ENCODE measurements at places on chromosomes 5 and 9.

- DNase-seq: no peak
Observed at GRCh38 chr5:11322133-11322532, 561.1 kb upstream of the DAP start.

DNA sequence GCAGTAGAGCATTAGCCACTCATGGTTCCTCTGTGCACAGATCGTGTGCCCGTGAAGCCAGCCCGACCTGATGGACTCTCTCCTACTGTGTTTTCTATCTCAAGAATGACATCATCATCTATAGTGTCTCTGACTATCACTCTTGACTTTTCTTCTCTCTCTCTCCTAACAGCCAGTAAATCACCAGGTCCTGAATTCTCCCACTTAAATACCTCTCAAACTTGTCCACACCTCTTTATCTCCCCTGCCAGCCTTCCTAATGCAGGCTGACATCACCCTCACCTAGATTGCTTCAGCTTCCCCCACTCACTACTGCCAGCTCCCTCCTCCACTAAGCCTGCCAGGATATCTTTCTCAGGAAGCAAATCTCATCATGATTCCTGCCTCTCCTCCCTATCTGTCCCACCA lies 90.6 kb upstream of the MIER3 start:
- DNase-seq: no peak

GRCh38 chr5:81749561-81750307 lies 1.2 kb downstream of the SSBP2 start:
- DNase-seq: peak; percentile 20

- DNase-seq: no peak
Observed at GRCh38 chr9:71647094-71647591, 121.2 kb downstream of the CEMIP2 start.

GRCh38 chr9:33117306-33117705 lies 40.8 kb upstream of the SMU1 start:
- DNase-seq: no peak

GRCh38 chr5:90410178-90410762 lies 714 bp upstream of the CETN3 start:
- DNase-seq: no peak

DNA sequence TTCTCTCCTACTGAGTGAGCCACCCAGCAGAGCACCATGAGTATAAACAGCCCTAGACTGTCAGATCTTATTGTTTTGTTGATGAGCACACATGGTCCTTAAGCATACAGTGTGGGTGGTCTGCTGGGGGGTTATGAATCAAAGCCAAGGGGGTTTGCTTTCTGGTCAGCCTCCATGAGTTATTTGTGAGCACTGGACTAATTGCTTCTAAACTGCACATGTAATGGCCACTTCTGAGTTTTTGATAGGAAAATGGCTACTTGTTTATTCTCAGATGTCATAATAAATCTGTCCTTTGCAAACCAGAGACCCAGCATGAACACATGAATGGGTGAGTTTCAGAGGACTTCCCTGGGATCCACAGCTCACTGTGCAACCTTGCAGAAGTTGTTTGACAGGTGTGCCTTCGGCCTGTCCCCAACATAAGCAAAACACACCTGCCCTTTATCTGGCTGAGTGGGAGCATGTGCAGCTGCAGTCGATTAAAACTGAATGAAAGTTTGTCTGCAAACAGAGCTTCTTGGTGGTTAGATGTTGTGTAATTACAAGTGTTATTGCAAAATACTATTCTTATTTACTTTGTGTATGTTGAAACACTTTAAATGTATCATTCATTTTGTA lies 35.9 kb downstream of the MAMDC2 start:
- no peak for DNase-seq

- DNase-seq: no peak
Observed at GRCh38 chr5:35152733-35153132, 77.6 kb downstream of the PRLR start.

- no peak for DNase-seq
Observed at GRCh38 chr5:146529984-146530383, 14.0 kb upstream of the GPR151 start.

DNA sequence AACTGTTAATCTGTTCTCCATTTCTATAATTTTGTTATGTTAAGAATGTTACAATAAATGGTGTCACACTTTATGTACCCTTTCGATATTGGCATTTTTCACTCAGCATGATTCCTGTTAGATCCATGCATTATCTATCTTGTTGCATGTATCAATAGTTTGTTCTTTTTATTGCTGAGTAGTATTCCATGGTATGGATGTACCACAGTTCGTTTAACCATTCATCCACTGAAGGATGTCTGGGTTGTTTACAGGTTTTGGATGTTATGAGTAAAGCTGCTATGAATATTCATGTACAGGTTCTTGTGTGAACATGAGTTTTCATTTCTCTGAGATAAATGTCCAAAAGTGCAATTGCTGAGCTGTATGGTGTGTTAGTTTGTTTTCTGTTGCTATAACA lies 26.3 kb upstream of the CCDC112 start:
- no peak for DNase-seq

- DNase-seq: no peak
Observed at GRCh38 chr9:124009531-124010217, 1.9 kb upstream of the LHX2 start.

- no peak for DNase-seq
Observed at GRCh38 chr5:140109018-140109758, 4.7 kb upstream of the PURA start.

- no peak for DNase-seq
Observed at GRCh38 chr5:125578551-125578950, 832.1 kb upstream of the ZNF608 start.

DNA sequence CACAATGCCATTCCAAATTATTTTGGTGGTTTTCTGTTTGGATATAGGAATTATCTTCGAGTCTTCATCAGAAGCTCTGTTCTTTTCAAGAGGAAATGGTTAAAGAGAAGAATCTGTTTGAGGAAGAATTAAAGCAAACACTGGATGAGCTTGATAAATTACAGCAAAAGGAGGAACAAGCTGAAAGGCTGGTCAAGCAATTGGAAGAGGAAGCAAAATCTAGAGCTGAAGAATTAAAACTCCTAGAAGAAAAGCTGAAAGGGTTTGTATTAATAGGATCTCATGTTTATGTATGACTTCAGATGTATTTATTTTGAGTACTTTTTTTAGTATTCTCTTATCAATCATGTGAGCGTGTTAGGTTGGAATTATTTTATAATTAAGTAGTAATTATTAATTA lies 15.0 kb downstream of the HMMR start:
- no peak for DNase-seq

GRCh38 chr5:51347704-51348103 lies 35.5 kb upstream of the ISL1 start:
- DNase-seq: no peak

GRCh38 chr5:62354028-62354874 lies 48.2 kb downstream of the KIF2A start:
- DNase-seq: no peak

GRCh38 chr9:84791643-84792042 lies 122.1 kb downstream of the NTRK2 start:
- no peak for DNase-seq

DNA sequence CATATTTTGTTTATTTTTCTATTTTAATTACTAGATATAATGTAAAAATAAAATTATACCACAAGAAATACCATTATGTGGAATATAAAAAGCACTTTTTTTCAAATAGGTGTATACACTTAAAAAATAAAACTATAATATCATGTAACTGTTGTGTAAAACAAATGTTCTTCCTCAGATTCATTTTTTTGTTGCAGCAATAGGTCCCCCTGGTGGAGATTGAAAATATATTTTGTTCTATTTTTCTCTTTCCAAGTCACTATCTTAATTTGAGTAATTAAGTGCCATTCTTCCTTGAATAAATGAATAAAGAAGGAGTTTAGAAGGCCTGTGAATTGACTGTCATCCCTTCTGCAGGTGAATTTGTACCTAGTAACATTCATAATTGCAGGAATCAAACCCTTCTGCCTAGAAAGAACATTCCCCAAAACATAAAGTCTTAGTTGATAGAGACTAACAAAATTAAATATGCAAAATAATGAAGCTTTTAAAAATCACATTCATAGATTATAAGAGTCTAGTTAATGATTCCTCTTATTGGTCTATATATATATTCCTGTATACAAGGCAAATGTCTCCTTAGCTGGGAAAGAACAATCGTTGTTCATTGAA lies 23.4 kb downstream of the CETN3 start:
- no peak for DNase-seq

DNA sequence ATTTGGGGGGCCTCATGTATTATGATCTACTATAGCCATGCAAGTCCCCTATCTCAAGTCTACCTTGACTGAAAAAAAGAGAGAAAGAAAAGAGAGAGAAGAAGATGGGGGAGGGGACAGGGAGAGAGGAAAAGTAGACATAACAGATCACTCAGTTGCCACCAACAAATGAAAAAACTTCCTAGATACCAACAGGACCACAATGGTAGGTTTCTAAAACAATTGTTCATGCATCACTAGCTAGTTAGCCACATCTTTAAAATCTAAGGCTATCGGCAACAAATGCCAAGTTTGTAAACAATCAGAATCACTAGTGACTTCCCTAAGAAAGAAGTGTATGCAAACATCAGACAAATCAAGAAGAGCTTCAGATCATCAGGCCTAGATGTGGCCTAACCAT lies 328.2 kb downstream of the BNC2 start:
- no peak for DNase-seq

- DNase-seq: no peak
Observed at GRCh38 chr5:117183326-117183725, 608.7 kb upstream of the SEMA6A start.

DNA sequence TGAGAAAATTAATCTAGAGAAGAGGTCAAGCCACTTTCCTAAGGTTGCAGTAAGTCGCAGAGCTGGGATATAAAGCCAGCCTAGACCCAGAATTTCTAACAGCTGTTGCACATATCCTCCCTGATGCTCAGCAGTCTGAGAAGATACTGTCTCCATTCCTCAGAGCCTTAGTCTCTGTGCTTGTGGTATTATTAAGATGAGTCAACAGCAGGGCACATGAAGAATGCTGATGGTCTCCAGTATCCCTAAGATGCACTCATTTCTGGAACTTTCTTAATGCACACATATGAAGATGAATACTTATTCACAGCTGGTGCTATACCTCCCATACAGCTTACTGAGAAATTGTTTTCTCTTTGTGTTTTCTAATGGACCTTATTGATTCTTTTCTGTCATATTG lies 32.5 kb downstream of the SGCD start:
- no peak for DNase-seq

- no peak for DNase-seq
Observed at GRCh38 chr9:122900791-122901190, 4.4 kb downstream of the RC3H2 start.

DNA sequence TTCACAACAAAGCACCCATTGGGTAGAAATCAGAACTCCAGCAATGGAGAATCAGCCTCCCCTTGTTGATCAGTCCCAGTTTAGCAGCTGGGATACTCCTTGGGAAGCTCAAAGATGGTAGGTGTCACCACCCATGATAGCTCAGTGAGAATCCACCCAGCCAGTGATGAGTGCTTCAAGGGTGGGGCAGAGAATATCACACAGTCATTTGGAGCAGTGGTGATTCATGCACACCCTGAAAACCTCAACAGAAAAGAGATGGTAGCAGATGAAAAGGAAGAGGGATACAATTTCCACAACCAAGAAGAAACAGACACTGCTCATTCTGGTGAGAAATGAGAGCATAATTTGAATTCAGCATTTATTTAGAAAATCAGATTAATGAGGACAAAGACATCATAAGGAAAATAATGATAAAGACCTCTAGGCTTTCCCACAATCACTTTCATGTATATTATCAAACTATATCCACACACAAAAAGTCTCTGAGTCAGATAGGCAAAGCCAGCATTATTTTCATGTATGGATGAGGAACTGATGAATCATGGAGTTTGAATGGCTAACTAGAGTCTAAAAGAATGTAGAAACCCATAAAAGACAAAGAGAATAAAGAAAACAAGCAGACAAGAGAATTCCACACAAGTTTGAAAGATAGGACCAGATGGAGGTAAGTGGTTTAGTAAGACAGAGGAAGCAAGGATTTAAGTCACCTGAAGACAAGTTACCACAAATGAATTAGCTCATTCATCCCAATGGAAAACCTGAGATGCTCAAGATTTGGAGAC lies 82.9 kb downstream of the FEM1C start:
- no peak for DNase-seq

DNA sequence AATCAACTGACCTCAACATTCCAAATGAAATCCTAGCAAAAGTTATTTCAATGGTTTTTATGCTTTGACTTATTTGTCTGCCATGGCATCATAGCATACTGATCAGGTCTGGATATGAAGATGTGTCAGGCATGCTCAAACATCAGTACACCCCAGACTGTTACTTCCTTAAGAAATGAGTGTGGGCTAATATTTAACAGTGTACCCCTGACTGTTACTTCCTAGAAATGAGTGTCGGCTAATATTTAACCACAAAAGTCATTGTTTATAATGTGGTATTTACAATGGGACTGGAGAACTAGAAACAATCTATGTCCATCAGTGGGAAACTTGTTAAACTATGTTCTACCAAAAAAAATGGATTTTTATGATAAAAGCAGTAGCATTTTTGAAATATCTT lies 38.1 kb upstream of the HNRNPA0 start:
- no peak for DNase-seq
